Left colon (tissue), 2 donors: ENCODE measurements at places on chromosomes 11 and 22. TPM values are rescaled to one million over a fixed set of nuclear protein-coding genes. Genes with fewer than 3 reads are reported as not detected.

DLG2 gene
- 1.9 TPM for total RNA-seq

DNA sequence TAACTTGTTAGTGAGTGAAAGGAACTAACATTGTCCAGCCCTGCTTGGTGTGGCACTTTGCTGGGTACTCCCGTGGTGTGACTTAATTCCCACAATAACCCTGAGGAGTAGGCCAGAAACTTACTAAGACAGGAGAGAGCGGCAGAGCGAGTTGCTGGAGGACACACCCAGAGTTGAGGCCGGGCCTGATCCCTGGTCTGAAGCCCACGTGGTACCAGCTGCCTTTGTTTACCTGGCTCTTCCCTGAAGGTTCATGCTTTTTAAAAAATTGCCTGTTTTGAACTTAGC lies 594 bp downstream of the MPST start:
- peak; percentile 77 for DNase-seq

GRCh38 chr11:40030867-40031266 lies 1428.6 kb downstream of the LRRC4C start:
- no peak for DNase-seq

OR10AG1 gene
- not detected for total RNA-seq

CALCA gene
- total RNA-seq: not detected

DEFB131B gene
- total RNA-seq: not detected

MAPK8IP1 gene
- total RNA-seq: 1.7 TPM

DNA sequence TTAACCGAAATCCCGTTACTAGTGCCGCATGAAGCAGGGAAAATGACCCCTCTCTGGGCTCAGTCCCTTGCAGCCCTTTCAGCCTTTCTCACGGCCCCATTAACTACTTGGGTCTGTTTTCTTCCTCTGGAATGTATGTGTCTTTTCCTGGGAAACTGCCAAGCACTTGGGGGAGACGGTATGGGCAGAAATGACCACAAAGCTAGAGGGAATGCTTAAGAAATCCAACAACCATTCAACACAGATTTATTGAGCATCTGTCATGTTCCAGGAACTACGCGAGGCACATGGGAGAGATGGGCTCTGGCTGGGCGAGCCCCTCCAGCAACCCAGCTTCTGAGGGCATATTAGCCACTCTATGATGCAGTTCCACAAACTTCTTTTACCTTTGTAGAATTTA lies 462.6 kb downstream of the BUD13 start:
- DNase-seq: no peak

MUC5B gene
- 258 TPM for total RNA-seq

DNA sequence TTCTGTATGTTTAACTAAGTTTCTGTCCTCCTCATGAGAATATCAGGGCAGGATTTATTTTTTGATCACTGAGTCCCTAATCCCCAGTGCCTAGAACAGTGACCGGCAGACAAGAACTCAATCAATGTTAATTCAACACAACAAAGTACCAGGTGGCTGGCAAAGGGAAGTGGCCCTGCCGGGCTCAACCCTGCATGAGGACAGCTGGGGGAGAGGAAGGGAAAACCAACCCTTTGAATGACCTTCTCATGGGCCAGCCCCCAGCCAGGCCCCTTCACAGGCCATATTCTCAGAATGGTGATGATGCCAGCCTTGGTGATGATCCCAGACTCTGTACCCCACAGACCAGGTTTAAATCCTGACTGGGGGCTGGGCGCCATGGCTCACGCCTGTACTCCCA lies 1.4 kb upstream of the MFNG start:
- DNase-seq: no peak
